Stimulated activated CD4-positive, alpha-beta T cell treated with anti-CD3 and anti-CD28 coated beads, TNF-alpha, amount 100 ng/mL, for 4 hours (primary cell): ENCODE measurements at places on chromosomes 7 and 10.
A peak's percentile ranks its signal among the peaks of the same experiment; 100 is the strongest.

- DNase-seq, result no peak
These were observed 29.7 kb downstream of the EBF3 start for GRCh38 chr10:129934196-129934925.

- no peak for DNase-seq
These were observed 63.2 kb upstream of the PODXL start for GRCh38 chr7:131619336-131620305.

GRCh38 chr10:96292971-96293920 lies 11.0 kb upstream of the DNTT start:
- DNase-seq, result no peak

GRCh38 chr7:42736931-42737330 lies 174.9 kb downstream of the C7orf25 start:
- no peak for DNase-seq

- no peak for DNase-seq
These were observed 107.0 kb downstream of the PTPN20 start for GRCh38 chr10:47018026-47018735.

GRCh38 chr7:29386196-29386765 lies 177.4 kb upstream of the PRR15 start:
- DNase-seq, result no peak

GRCh38 chr10:111079781-111080180 lies 3.0 kb downstream of the ADRA2A start:
- no peak for DNase-seq

DNA sequence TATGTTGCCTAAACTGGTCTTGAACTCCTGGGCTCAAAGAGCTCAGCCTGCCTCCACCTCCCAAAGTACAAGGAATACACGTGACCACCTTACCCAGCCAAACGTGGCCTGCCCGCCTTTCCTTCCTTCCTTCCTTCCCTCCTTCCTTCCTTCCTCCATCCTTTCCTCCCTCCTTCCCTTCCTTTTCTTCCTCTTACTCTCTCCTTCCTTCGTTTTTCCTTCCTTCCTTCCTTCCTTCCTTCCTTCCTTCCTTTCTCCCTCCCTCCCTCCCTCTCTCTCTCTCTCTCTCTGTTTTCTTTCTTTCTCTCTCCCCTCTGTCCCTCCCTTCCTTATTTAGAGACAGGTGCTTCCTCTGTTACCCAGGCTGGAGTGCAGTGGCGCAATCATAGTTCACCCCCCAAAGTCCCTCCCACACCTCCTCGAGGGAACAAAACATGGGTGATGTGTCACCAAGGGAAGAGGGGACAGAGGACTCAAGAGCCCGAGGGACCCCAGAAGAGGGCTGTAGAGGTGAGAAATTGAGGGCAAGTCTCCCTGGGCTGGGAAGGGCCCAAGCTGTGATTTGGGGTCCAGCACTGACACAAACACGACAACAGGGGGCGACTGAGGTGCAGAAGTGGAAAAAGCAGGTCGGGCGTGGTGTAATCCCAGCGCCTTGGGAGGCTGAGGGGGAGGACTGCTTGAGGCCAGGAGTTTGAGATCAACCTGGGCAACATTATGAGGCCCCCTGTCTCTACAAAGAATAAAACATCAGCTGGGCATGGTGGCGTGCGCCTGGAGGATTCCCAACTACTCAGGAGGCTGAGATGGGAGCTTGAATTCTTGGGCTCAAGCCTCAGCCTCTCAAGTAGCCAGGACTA lies 28.1 kb downstream of the EPHB4 start:
- peak; percentile 14 for DNase-seq

- no peak for DNase-seq
These were observed 510.5 kb upstream of the PFKP start for GRCh38 chr10:2556883-2557282.

DNA sequence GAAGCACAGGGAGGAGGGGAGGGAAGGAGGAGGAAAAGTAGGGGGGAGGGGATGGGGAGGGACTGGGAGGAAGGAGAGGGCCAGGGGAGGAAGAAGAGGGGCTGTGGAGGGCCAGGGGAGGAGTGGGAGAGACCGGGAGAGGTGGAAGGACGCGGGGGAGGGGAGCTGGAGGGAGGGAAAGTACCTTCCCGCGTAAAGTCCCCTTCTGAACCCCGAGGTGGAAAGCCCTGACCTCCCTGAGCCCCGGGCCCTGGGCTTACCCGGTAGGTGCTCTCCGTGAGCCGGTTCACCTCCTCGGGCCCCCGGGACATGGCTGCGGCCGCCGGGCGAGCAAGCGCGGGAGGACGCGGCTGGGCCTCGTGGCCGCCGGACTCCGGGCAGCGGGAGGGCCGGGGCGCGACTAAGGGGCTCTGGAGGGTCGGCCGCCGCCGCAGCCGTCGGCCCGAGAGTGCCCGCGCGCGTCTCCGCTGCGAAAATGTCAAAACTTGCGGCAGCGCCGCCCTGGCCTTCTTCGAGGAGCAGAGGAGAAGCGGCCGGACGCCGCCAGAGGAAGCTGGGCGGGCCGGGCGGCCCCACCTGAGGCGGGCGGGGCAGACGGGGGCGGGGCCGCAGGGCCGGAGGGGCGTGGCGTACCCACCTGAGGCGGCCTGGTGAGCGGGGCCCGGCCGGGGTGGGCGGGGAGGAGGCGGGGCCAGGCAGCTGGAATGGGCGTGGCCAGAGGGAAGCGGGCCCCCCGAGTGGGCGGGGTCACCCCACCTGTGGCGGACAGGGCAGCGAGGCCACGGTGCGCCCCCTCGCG lies at the start of gene BAIAP2L1:
Gene BAIAP2L1 (minus strand): TSS at position 549 of the 799 bp plus-strand sequence. CDS start 238 bp downstream, at position 311.
- peak; percentile 67 for DNase-seq

- no peak for DNase-seq
These were observed 97.4 kb downstream of the KLF6 start for GRCh38 chr10:3687510-3688081.

GRCh38 chr10:8712656-8713055 lies 658.2 kb downstream of the GATA3 start:
- no peak for DNase-seq

- no peak for DNase-seq
These were observed 49.0 kb upstream of the YAE1 start for GRCh38 chr7:39517240-39517639.

- no peak for DNase-seq
These were observed 25.7 kb downstream of the ZNF503 start for GRCh38 chr10:75375838-75376237.
